ENCODE measurements at places on chromosomes 11 and 22.

DNA sequence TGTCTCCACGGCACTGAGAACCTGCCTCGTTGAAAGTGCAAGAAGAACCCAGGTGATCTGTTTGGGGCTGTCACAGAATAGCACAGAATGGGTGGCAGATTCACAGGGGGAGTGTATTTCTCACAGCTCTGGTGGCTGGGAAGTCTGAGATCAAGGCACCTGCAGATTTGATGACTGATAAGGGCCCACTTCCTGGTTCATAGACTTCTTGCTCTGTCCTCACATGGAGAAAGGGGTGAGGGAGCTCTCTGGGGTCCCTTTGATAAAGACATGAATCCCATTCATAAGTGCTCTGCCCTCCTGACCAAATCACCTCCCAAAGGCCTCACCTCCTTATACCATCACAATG, 198.5 kb upstream of the SORL1-AS1 start:
- DNase-seq = no peak

GRCh38 chr22:29625090-29625825, 21.8 kb downstream of the NF2 start:
- DNase-seq = no peak

- no peak for DNase-seq
Observed at GRCh38 chr11:110362971-110363509, 66.6 kb upstream of the RDX start.

DNA sequence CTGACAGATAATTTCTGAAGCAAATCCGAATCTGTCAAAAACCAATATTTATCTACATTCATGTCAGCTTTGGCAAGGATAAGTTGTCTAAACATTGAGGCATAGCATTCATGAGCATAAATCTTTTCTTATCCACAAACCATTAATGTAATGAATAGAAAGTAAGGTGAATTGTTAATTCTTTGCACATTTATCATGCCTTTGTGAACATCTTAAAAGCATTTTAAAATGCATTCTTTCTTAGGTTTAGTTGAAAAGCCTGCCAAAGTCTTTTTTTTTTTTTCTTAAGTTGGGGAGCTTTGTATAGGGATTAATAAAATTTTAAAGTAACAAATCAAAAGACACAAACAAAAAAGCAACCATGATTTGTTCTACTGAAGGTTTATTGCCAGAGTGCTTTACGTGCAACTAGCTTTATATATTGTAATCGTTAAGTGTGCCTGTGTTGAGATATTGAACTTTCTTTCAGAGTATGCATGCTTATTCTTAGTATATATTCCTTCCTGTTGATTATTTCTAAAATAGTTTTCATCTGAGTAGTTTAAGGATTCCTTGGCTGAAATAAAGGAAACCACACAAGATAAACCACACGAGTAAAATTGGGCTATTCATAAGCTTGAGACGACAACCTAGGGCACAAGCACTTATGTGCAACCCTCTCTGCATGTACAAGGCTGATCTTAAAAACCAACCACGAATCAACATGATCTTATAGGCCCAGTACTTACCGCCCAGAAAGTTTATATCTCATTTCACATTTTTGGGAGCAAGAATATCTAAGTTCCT, 1110.9 kb upstream of the CNTN5 start:
- no peak for DNase-seq

DNA sequence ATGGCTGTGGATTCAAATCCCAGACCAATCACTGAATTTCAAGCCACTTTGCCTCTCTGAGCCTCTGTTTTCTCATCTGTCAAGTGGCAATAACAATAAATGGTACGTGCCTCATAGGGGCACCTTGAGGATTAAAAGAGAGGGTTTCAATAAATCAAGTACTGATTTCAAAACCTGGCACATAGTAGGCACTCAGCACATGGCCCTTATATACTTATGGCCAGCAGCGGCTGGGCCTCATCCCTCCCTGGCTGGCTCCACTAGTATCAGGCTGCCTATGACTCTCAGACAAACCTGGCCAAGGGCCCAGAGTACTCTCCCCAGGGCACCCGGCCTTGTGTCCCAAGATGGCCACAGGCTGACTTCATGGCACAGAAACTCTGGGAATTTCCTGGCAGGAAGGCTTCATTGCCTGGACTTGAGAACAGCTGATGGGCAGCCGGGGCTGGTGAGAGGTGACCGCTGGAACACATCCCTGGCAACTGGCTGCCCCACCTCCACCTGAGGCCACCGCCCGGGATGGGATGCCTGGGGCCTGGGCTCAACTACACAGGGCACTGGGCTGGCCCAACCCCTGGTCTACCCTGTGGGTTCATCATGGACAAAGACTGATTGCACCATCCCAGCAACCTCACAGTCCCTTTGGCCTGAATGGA, 3.4 kb downstream of the FADS3 start:
- no peak for DNase-seq

DNA sequence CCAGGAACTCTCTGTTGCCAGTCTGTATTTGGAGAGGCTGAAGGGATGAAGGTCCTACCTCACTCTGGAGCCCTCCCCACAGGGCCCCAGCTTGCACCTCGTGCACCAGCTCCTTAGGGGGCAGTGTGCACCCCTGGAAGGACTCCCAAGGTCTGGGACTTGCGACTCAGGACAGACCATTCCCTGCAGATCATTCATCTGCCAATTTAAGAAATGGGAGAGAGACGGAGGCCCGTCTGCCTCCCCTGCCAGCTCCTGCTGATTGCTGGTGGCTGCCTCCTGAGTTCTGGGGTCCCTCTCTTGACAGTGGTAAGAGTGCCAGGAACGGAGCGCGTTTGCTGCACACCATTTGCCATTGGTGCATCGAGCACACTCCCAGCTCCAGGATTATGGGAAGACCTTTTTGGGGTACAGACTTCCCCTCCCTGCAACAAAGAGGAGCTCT, 27.4 kb upstream of the MALAT1 start:
- DNase-seq = no peak

GRCh38 chr11:1889941-1890855, 1.5 kb downstream of the PRR33 start:
- DNase-seq = no peak

DNA sequence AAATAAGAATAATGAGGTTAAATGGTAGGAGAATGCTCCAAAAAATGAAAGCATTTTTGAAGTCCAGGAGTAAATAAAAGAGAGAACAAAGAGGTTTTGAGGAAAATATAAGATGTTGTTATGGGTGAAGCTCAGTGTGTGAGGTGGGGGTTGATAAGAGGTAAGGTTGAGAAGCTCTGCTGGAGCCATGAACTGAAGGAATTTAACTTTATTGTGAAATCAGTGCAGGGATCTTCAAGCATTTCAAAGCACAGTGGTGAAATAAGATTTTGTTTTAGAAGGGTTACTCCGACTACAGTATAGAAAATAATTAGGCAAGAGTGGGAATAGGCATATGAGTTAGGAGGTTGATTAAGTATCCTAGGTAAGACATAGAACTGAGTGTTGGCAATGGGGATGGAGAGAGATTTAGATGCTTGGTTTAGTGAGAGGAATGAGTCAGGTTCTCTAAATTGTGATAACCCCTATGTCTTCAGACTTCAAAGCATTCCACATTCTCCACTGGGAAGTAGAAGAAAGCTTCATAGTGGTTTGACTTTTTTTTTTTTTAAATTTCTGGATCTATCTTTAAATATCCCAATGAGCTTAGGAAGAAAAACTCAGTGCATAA, 403.2 kb downstream of the AASDHPPT start:
- no peak for DNase-seq

DNA sequence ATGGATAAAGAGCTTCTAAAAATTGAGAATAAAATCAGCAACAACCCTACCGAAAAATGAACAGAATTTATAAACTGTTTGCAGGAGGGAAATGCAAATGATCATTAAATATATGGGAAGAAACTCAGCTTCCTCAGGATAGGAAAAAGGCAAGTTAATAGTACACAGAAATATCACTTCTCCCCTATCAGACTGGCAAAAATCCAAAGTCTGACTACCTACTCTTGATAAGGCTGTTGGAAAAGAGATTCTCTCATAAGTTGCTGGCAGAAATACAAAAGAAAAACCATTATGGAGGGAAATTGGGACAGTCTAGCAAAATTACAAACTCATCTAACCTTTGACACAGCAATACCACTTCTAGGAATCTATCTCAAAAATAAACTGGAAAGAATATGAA, 100.9 kb upstream of the LDLRAD3 start:
- DNase-seq = no peak
